NCI-H2081 treated with DMSO at 0.1 percent for 48 hours (cell line): ENCODE measurements at places on chromosomes 12 and 14.

- no peak for DNase-seq
These were observed 60.3 kb downstream of the ATP2B1 start for GRCh38 chr12:89648211-89648930.

GRCh38 chr12:25121916-25122315 is 73.0 kb downstream of the DNAI7 start:
- no peak for DNase-seq

- DNase-seq: no peak
These were observed 30.2 kb downstream of the CLMN start for GRCh38 chr14:95289323-95290010.

DNA sequence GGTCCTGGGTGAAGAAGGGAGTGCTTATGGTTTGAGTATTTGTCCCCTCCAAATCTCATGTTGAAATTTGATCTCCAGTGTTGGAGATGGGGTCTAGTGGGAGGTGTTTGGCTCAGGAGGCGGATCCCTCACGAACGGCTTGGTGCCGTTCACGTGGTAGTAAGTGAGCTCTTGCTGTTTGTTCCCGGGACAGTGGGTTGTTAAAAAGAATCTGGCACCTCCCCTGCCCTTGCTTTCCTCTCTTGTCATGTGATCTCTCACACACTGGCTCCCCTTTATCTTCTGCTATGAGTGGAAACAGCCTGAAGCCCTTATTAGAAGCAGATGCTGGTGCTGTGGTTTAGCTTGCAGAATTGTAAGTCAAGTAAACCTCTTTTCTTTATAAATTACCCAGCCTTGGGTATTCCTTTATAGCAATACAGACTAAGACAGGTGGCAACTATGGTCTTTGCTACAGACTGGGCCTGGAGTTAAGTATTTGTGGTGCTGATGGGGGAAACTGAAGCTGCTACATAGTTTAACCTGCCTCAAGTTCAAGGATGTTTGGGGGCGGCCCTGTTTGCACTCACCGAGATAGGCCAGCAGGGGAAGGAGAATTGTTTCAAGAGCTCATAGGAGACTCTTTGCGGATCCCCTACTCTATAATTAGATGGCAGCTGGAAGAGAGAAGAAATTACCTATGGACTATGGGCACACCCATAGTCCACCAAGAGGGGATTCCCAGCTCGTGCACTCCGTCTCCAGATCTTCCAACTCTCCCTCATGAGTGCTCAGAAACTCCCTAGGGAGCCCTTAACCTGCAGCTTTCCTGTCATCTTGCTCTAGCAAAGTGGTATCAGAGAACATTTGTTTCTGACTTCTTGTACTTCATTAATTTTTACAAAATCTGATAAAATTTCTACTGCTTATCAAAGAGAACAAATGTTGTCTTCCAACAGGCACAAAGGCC is 164.6 kb downstream of the SLC15A5 start:
- no peak for DNase-seq

DNA sequence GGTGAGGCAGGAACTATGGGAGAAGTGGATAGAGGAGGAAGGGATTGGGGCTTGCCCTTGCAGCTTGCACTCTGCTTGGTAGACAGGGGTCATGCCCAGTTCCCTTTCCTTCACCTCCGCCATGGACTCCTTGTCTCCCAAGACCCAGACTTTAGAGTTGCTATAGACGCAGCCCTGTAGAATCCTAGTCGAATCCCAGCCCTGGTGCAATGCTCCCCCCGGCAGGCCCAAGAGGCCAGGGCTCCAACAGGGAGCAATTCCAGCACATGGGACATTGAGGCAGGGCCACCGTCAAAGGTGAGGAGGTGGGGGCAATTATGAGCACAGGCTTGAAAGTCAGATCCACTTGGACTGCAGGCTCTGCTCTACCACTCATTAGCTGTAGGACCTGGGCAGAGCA is 29.5 kb upstream of the BCDIN3D start:
- DNase-seq: no peak

GRCh38 chr12:12436831-12437345 is 80.0 kb downstream of the BORCS5 start:
- no peak for DNase-seq

GRCh38 chr14:26526137-26526536 is 71.7 kb downstream of the NOVA1 start:
- DNase-seq: no peak

DNA sequence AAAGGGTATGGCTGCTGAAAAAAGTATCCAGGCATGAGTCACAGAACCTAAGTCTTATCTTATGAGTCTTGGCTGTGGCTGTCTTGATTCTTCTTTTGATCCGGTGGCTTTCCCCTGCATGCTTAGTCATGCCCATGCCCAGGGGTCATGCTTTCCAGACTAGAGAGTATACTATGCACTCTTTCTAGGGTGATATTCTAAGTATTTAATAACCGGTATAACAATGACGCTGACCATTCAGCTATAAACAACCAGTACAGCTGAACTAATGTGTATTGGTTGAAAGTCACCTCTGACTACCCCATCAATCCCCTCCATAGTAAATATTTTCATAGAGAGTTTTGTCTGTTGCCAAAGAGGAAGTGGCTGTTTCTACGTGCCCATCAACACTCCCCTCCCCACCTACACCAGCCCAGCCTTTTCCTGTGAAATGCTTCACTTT is 34.7 kb upstream of the NRXN3 start:
- no peak for DNase-seq

DNA sequence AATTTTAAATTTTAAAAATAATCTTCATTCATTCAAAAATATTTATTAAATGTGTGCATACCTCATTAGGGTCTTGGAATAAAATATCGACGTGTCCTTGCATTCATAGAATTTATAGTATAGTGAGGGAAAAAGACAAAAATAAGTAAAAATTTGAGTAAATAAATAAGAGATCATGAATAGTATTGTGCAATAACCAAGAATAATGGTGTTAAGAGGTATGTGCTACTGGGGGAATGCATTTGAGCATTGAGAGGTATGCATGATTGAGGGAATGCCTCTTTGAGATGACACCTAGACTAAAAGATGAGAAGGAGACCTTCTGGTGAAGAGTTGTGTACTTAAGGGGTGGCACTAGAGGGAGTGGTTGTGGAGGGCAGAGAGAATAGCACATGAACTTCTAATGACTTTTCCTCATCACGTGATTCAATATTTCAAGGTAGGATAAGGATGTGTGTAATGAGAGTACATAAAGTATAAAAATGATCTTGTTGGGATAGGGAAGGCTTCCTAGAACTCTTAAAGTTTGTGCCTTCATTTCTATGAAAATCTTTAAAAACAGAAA is 18.8 kb upstream of the CATSPERB start:
- no peak for DNase-seq

DNA sequence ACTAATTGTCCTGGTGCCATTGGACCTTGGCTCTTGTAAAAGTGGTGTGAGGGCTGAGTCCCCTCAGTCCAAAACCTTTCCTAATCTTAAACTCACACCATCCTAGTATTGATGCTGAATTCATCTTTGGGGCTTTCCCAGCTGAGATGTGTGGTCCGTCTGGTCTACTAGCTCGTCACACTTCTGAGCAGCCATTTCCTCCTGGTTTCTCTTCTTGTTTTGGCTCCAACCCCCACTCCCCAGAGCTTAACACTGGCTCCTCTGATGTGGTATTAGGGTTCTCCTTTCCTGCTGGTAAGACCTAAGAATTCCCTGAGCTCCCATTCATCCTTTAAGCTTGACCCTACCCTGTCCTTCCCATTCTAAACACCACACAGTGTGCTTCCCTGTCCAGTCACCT is 900.6 kb downstream of the VRK1 start:
- no peak for DNase-seq

DNA sequence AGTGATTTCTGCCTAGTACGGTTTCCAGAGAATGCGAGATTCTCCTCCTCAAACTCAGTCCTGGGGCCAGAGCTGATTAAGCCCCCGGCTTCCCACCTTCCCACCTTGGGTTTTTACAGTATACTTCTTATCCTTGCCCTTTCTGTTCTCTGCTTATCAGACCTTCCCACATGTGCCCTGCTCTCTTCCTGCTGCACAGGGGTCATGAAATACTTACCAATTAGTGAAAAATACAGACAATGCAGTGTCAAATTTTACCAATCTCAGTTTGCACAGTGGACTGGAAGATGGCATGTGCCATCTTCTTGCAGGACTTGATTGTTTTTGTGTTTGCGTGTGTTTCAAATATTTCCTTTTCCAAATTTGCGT is 14.7 kb downstream of the SUSD6 start:
- DNase-seq: no peak

DNA sequence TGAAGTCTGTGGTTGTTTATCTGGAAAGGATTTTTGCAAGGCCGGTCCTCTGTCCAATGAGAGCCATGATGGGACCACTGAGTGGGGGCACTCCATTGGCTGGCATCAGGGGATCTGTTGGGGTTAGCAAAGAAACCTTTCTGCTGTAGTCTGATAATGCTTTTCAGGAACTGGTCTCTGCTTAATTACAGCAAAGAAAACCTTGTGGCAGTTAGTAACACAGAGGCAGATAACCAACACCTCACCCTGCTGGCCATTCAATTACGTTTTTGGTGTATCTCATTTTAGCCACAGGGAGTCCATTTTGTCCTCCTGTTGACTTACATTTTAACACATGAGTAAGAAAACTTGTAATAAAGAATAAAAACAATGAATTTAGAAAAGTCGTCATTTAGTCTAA is 629.3 kb upstream of the MDGA2 start:
- no peak for DNase-seq

DNA sequence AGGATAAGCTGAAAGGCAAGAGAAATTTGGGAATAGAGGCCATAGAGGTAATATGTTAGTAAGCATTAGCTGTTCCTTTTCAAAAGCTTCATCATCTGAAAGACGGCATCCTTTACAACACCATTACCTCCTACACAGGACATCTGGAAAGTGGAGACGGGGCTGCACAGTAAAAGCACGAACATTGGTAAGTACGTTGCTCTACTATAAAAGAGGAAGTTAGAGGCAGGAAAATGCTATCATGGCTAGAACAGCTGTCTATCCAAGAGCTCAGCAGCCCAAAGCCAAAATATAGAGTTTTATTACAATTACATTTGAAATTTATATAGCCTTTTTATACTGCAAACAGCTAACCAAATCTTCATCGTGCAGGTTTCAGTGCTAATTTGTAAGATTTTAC is 172.3 kb upstream of the GRIP1 start:
- DNase-seq: no peak
